ENCODE measurements at places on chromosomes 3 and 15.

DNA sequence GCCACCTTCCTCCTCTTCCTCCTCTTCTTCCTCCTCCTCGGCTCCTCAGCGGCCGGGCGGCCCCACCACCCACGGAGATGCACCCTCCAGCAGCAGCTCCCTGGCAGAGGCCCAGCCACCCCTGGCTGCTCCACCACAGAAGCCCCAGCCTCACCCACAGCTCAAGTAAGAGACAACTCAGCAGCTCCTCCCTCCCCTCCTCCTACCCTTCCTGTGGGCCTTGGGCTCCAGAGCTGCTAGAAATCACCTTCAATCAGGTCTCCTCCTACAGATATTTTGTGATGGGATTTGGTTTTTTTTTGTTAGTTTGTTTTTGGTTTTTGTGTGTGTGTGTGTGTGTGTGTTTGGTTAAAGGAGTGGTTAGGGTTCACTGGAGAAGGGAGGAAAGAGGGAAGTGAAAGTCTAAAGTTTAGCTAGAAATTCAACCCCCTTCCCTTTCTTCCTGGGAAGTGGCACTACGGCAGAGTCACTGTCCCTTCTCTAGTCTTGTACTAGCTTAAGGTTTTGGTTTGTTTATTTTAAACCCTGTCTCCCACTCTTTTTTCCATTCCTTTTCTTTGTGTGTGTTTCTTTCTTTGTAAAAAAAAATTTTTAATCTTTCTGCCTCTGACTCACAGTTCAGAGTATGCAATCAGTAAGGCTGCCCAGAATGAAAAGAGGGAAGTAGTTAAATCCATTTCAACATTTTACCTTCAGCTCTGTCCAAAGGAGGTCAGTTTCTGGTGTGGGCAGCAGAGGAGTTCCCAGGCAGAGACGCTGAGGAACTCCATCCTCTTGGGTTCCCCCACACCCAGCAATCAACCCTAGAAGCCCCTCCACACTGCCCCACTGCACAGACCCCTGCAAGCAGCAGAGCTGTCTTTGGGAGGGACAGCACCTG, 29.0 kb upstream of the TIMP4 start:
- peak; percentile 61 for DNase-seq

DNA sequence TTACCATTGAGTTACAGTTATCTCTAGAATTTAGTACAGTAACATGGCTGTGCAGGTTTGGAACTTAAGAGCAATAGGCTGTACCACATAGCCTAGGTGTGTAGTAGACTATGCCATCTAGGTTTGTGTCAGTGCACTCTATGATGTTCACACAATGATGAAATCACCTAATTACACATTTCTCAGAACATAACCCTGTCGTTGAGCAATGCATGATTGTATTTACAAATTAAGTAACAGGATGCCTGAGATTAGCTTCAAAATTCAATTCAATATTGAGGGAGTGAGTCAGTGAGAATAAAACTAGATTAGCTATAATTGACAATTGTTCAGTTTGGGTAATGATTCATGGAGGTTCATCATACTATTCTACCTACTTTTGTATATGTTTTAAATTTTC, 633.8 kb downstream of the IGSF11 start:
- no peak for DNase-seq

- DNase-seq: no peak
Measured at GRCh38 chr3:109257269-109257668, 59.0 kb downstream of the DPPA2 start.

DNA sequence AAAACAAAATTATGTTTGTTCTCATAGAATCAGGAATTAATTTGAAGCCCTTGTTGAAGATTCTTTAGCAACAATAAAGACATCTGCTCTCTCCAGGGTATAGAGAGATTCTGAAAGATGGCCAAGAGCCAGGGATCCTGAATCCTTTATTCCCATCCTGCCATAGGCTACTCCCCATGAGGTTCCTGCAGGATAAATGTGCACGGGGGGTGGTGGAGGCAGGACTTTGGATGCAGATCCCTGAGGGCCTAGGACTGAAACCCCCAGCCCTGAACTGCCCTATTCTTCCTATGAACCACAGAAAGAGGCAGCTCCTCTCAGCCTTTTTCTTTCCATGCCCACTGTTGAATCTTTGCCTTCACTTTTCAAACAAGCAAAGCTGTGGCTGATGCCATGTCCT, 17.1 kb downstream of the TMEM108 start:
- DNase-seq: no peak

- DNase-seq: no peak
Measured at GRCh38 chr15:26941489-26941888, 29.5 kb upstream of the GABRG3 start.

- no peak for DNase-seq
Measured at GRCh38 chr3:75781079-75781745, 4.1 kb downstream of the ZNF717 start.

DNA sequence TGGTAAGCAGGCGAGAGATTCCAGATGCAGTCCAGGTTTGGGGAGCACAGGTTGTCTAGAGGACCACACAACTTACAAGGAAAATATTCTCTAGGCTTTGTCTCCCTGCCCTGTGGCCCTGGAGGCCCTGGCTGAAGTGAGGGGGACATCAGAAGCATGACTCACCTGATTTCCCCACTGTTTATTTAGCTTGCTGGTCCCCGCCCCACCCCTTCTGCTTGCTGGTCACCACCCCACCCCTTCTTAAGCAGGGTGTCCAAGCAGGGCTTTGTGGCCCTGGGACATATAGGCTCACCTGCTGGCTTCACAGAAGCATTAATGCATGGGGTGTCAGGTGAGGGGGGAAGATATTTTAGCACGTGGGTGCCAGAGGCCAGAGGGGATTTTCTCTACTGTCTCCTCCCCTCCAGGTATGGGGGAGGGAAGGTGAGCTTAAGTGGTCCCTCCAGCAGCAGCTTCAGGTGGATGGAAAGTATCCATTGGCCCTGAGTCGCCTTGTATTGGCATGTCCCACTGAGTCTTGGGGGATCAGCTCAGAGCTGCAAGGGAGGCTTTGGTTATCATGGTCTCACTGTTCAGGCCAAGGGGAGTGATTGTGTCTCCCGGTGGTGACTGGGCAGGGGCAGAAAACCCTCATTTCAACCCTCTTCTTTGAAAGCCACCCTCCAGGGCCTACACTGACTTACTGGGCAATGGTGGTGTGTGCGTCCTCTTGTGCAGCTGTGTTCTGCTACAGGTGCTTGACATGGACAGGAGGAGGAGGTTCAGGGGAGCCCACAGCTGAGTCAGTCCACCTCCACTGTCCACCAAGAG, 49.8 kb downstream of the GASK1A start:
- DNase-seq: no peak

GRCh38 chr15:97045666-97046421, 715.3 kb downstream of the NR2F2 start:
- DNase-seq: no peak

DNA sequence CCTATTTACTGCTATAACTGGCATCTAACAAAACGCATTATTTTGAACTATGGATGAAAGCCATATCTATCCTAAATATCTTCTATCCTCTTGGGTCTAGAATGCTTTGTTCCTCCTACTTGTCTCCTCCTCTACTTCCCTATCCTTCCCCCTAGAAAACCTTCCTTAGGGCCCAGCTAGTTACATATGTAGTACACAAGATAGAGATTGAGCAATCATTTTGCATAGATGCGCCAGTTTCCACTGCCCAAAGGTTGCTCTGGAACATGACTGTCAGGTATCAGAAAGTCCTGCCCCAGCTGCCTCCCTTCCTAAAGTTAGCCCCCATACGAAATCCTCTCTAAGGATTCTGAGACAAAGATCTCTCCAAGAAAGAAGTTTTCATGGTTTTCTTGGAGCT, 55.1 kb downstream of the GPR160 start:
- DNase-seq: no peak

GRCh38 chr15:96093063-96093462, 237.4 kb upstream of the NR2F2 start:
- DNase-seq: no peak

DNA sequence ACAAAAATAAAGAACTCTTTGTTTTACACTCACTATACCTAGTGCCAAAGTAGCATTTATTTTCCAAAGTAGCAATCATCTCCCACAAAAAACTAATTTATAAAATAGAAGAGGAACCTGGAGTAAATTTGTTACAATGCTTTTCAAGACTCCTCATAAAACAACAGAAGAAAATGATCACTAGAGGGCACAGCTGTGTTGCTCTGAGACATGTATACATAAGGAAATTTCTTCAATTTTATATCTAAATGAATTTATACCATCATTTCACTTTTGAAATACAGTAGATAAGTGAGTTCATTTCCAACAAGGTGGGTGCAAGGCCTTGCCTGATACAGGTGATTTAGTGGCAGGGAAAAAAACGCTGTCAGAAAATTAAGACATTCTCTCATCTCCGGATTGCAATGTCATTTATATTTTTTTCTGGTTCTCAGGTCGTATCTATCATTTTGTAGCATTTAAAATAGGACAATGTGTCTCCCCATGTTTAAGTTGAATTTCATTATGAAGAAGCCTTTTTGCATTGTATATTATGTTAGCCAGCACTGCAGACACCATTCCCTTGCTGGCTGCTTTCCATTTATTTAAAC, 25.3 kb upstream of the ARHGEF26 start:
- DNase-seq: no peak

GRCh38 chr3:171099911-171100310, 73.4 kb upstream of the SLC2A2 start:
- no peak for DNase-seq

- DNase-seq: no peak
Measured at GRCh38 chr3:146881356-146881755, 276.2 kb upstream of the PLSCR5 start.

GRCh38 chr15:50166216-50166615, 15.8 kb upstream of the SLC27A2 start:
- DNase-seq: no peak

GRCh38 chr3:87236093-87236492, 9.0 kb downstream of the CHMP2B start:
- no peak for DNase-seq

- no peak for DNase-seq
Measured at GRCh38 chr3:113103588-113103987, 107.8 kb upstream of the BOC start.

DNA sequence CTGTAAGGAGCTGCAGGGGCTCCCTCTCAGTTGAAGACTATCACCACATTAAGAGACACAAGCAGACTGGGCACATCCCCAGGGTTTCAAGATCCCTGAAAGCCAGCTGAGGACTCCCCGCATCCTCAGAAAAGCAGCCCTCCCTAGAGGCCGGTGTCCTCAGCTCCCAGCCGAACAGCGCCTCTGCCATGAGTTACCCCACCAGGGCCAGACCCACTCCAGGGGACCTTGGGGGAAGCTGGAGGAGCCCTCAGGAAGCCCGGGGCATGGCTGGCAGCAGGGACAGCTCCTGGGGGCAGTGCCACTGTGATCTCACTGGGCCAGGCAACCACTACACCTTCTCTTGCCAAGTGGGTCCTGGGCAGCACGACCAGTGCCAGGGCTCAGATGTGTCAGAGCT, 8.1 kb downstream of the KLF15 start:
- no peak for DNase-seq

DNA sequence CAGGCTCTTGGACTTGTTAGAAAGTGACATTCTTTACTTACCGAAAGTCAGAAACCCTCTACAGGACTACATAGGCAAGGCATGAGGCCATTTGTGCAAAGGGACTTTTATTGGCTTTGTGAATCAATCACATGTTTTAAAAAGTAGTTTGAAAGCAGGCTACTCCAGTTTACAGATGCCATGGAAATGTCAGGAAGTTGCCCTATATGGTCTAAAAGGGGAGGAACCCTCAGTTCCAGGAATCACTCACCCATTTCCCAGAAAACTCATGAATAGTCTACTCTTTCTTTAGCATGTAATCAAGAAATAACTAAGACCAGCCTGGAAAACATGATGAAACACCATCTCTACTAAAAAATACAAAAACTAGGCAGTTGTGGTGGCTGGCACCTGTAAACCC, 51.0 kb upstream of the MKRN3 start:
- no peak for DNase-seq

GRCh38 chr3:50150404-50150750, 4.7 kb upstream of the SEMA3F start:
- DNase-seq: no peak

DNA sequence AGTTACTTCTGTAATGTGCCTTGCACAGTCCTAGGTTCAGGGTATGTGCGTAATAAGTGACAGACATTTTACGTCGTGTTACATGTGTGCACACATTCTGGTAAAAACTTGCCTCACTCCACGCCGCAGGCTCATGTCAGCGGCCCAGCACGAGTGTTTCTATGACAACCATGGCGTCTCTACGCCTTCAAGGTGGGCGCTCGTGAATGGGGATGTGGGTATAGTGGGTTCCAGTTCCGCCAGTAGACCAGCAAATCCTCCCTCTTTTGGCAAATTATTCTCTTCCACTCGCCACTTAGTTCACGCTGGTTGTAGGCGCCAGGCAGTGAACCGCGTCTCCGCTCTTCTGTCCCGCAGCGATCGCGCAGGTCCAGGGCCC, 40.3 kb downstream of the CHST14 start:
- DNase-seq: peak; percentile 45

DNA sequence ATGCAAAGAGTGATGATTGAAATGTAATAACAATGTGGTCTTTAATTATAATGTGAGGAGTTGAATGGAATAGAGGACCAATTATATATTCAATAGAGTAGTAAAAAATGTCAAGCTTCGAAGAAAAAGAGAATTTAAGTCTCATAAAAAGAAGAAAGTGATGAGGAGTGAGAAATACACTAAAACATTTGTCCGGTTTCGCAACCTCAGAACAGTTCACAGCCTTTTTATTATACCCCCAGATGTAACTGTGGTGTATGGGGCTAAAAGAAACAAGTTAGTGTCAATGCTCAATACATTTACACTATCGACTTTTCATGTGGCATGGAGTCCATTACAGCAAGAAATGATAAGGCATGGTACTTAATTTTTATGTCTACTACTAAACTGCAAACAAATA, 386.5 kb upstream of the ATP11B start:
- no peak for DNase-seq

DNA sequence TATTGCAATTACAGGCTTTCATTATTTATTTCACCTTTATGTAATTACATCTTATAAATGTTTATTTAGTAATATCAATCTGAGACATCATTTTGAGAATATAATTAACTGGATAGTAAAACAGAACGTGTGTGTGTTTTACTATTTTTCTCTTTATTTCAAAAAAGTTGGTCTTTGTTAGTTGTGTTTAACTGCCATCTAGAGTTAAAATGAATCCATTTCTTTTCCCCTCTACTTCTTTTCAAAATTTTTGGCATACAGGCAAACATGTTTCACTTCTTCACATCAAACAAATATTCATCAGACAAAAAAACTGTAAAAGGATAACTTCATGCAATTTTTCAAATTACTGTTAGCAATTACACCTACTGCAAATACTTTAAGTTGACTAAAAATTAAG, 61.1 kb downstream of the FEZF2 start:
- DNase-seq: no peak

DNA sequence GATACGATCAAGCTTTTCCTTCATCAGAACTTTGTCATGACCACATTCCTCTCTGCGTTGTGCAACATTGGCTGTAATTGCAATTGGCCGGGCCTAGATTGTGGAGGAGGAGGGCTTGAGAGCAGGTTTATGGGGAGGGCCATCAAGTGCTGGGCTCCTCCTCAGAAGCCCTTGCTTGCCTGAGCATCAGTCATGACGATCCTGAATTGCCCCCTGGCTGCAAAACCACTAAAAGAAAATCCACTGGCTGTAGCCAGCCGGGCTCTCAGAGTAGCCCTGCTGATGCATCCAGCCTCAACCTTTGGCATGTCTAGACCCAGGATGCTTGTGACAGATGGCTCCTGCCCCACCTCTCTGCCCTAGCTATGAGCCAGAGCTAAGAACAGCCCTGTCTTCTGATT, 13.4 kb upstream of the TRH start:
- DNase-seq: no peak

Measured in ovary (tissue), 10 donors.